ENCODE measurements at places on chromosomes 6 and 20.

- no peak for DNase-seq
Observed at GRCh38 chr6:147979966-147980365, 362.7 kb upstream of the SASH1 start.

DNA sequence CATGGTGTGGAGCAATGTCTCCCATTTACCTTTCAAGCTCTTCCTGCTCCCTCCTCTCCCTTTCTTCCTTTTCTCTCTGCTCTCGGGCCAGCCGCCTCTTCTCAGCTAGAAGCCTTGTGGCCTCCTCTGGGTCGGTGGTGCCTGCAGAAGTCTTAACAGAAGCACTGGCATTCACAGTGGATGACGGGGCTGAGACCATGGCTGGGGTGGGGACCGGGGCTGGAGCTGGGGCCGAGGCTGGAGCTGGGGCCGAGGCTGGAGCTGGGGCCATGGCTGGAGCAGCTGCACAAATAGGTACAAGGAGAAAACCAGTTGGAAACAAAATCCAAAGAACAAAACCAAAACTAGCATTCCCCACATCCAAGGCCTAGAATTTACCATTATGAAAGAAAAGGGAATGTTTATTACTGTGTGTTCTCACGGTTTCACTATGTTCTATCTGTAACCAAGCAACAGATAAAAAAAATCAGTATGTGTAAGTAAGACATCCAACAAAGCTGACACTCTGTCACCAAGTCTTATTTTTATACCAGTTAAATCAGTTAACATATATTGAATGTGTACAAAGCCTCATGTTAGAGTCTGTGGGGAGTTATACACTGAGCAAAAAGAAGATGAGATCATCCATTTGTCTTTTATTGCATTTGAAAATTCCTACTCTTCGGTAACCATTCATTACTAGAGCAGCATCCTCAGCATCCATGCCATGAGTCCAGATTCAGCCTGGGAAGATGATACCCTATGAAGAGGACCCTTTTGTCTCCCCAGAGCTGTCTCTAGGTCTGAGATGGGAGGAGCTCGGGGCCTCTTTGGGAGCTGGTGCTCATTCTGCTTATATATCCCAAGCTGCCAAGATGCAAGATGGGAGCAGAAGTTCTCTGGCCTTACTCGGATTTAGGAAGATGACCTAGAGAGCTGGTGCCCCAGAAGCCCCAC, 73.0 kb upstream of the BCLAF1 start:
- DNase-seq = no peak

GRCh38 chr20:20213526-20214121, 154.3 kb upstream of the INSM1 start:
- DNase-seq = no peak

DNA sequence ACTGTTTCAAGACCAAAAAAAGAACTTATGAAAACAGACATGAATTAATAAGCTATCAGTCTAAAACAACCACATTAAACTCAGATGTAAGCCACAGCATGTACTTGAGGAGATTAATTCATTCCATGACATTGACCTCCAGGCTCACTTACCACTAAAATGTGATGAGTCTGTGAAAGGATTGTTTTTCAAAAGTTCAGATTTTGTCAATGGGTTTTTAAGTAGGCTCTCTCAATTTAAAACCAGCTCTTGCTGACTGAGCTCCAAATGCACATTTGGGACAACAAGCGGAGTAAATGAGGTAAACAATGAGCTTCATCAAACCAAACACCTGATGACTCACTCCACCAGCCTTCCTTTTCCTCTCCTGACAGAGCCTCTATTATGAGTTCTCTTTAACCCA, 197.0 kb downstream of the SIM1 start:
- DNase-seq = no peak

GRCh38 chr6:101730954-101731353, 337.4 kb downstream of the GRIK2 start:
- no peak for DNase-seq

DNA sequence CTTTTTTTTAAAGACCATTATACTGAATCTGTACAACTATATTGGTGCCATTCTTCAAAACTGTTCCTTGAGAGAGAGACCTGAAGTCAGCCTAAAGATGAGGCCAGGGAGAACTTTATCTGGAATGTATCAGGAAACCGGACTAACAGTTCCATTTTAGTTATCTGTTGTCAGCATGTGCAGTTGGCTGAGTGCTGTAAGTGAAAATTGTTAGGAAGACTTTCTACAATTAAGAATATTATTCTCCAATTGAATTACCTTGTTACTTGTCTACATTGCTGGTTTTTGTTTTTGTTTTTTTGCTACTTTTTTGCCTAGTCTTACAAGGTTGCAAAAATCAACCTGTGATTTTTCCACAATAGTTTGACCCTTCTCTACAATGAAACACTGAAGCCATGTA, 7.5 kb downstream of the CEP57L1 start:
- no peak for DNase-seq

GRCh38 chr6:95274686-95275235, 302.6 kb upstream of the MANEA start:
- no peak for DNase-seq

- DNase-seq = no peak
Observed at GRCh38 chr20:46914789-46915379, 20.2 kb downstream of the EYA2 start.

DNA sequence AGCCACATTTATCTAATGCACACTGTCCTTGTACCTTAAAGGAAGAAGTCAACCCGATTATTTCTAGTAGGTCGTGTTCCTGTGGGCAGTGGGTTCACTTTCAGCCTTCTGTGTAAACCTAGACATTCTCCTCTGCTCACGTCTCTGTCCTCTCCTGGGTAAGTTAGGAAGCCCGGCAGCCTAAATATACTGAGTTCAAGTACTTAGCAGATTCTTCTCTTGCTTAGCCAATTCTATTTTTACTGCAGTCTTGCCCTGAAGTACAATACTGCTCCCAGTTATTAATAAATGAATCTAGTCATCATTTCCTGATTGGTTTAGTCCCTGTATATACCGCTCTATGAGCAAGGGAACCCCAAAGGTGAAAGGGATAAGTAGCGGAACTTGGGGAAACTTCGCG, 14.6 kb upstream of the GPR63 start:
- no peak for DNase-seq

GRCh38 chr6:14121936-14122344, 4.4 kb downstream of the CD83 start:
- DNase-seq = no peak

GRCh38 chr6:155212616-155213380, 51.0 kb upstream of the CLDN20 start:
- DNase-seq = no peak

DNA sequence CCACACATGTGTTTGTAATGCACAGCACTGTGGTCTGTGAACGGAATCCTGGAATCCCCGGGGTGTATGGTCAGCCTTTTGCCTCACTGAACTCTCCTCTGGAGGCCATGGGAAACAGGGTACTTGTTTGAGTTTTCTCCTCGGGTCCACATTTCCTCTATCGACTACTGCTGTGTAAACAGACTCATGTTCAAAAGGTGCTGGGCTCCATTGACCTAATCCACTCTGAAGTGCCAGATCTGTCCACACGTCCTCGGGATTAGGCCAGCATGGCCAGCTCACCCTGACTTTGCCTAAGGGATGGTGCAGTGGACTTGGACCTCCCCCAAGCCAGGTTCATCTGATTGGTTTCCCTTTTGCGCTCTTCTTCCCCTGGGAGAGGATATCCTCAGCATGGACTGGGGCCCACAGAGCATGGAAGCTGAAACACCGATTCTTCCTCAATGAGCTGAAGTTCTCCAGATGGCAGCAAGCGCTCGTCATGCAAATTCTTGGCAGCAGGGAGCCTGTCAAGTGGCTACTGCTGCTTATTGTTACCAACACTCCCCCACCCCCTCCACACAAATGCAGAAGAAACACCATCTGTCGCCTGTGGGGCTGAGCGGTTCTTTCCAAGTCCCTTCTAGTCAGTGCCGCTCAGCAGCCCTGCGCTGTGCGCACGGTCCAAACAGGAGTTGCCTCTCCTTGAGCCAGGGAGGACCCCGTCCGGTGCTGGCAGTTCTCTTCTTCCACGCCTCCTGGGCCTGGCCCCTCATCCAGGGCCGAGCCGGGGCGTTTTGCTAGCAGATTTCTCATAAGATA, 292.6 kb upstream of the MARCKS start:
- peak; percentile 81 for DNase-seq

GRCh38 chr6:3280866-3281465, 22.2 kb downstream of the PSMG4 start:
- DNase-seq = no peak

DNA sequence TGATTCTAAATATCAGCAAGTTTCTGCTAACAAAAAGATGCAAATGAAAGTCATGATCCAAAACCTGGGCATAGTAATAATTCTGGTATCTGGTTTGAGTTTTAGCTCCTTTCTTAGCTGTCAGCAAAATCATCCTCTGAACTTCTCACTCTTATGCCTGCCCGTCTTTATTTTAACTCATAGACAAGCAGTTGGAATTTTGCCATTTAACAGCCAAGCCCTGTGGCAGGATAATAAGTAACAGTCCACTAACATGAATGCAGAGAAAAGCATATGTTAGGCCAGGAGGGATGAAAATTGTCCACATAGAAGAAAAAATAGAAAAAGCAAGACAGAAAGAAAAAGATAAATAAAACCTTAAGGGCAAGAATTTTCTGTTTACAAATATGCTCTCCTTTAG, 170.0 kb upstream of the LAMA2 start:
- no peak for DNase-seq

DNA sequence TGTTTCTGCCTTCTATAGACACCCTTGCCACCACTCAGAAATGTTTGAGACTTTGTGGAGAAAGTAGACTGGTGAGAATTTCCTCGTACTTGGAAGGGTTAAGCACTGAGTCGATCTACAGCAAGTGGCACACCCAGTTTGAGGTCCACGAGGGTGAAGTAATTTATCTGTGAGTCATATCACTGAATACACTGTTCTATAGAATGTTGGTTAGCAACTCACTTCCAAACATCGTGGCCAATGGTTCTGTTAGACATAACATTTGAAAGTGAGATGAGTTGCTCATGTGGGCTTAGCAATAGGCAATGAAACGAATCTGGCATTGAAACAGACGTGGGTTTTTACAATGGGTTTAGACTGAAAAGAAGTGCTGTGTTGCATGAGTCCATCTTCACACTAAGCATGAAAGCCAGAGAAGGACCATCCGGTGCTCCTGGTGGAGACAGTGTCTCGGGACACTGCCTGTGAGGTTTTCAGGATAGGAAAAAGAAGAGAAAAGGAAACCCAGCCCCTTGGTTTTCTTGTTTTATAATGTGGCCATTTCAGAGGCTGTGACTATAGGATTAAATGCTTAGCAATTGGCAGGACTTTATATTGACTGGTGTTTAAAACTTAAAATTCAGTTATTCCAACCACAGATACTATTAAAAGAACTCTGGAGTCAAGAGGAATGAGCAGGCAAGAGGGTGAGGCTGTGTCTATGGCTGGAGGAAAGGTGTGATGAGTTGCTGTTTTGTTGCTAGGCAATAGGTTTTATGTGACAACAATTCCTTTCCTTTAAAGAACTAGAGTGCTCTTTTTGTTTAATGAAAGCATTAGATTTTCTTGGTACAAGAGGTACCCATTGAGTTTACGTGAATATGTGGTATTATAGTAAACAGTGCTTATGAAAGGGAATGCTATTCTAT, 31.0 kb upstream of the EZR start:
- no peak for DNase-seq

DNA sequence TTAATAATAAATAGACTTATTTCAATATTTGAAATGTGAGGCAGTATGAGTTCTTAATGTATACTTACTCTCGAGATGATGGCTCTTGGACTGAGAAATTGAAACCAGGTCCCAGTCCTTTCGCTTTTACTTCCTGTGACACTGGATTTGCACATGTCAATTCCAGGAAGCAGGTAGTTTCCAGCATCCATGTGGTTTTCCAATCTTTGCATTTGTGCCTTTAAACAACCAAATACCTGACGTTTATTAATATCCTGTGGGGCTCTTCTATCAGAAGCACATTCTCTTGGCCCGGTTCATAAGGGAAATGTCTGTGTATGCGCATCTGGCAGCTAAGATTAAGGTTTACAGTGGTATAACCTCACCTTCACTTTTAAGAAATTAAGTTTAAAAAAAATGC, 13.1 kb downstream of the UTRN start:
- DNase-seq = no peak

- no peak for DNase-seq
Observed at GRCh38 chr6:18053555-18054445, 66.4 kb upstream of the KIF13A start.

GRCh38 chr6:87827346-87827745, 125.3 kb upstream of the AKIRIN2 start:
- DNase-seq = no peak

DNA sequence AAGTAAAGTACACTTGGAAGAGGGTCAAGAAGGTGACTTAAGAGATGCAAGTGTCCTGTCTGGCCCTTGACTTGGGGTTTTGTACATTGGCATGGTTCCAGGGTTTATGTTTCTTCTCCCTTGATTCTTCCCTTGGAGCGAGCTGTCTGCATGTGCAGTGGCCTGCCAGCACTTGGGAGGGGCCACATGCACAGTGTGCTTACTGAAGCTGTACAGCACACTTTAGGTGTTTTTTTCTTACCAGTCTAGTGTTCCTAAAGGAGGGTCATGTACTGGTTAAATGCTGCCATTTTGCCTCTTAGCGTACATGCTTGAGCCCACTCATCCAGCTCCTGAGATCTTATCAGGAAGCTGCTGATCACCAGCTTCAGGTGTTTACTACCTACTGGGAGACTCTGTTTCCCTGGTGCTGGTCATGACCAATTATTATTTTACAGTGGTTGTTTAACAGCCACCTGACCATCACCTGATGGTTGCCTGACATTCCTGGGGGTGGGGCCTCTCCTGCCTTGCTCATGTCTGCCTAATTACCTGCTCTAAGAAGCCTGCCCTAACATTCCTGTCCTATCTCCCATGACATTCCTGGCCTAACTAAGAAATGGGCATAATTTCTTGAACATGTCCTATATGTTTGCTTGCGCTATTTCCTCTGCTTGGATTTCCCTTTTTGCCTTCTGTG, 182.9 kb downstream of the MCHR2 start:
- DNase-seq = no peak

DNA sequence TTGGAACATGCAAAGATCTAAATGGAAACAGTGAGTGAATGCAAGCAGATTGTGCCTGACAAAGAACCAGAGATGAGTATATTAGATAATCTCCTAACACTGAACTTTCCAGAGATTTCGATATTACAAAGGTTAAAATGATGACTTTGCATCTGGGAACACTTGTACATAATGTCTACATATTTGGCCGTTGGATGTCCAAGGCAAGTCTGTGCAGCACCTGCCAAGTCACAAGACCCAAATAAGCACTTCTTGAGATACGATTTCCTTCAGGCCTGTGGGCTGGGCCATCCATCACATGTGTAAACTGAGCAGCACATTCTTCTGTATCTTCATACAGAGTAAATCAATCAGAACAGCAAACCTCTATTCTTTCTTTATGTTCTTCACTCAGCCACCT, 32.5 kb upstream of the SMLR1 start:
- no peak for DNase-seq

- DNase-seq = peak; percentile 26
Observed at GRCh38 chr6:110378552-110378951, 20.4 kb upstream of the METTL24 start.

GRCh38 chr6:129046526-129046925, 163.6 kb downstream of the LAMA2 start:
- no peak for DNase-seq

- DNase-seq = no peak
Observed at GRCh38 chr6:166566026-166567011, 20.2 kb downstream of the RAMACL start.
